ENCODE measurements at places on chromosomes 3 and 15.
A peak's percentile ranks its signal among the peaks of the same experiment; 100 is the strongest.

GRCh38 chr15:46278486-46279090 is 643.8 kb downstream of the SQOR start:
- peak; percentile 44 for DNase-seq
- no peaks in the 10 kb centered on the region for H3K36me3 ChIP-seq
- H3K4me3 ChIP-seq = no peak overlapping the region

DNA sequence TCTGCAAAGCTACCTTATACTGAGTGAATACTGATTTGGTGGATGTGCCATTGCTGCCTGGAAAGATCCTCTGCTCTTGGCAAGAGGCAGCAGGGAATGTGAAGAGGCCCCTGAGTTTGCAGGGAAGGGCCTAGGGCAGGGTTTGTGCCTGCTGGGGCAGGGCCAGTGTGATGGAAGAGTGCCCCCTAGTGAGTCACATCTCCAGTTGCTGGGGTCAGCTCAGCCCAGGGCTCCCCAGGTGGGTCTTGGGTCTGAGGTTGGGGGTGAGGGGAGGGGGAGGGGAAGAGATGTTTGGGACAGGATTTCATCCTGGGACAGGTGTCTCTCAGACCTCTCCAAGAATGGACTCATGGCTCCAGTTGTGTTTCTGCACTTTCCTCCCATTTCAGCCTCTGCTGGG is 4.1 kb upstream of the AMOTL2 start:
- no peak overlapping the region for H3K4me3 ChIP-seq
- peaks cover 25% of the 10 kb centered on the region for H3K4me1 ChIP-seq
- H3K27ac ChIP-seq = no peak overlapping the region
- peak; percentile 22 for DNase-seq
- H3K27me3 ChIP-seq = peaks cover 7% of the 10 kb centered on the region

- DNase-seq = no peak
- H3K4me1 ChIP-seq = no peaks in the 10 kb centered on the region
- no peaks in the 10 kb centered on the region for H3K27me3 ChIP-seq
- no peak overlapping the region for H3K27ac ChIP-seq
- no peaks in the 10 kb centered on the region for H3K36me3 ChIP-seq
- H3K4me3 ChIP-seq = no peak overlapping the region
Observed at GRCh38 chr3:188701485-188701969, 470.2 kb upstream of the TPRG1 start.

DNA sequence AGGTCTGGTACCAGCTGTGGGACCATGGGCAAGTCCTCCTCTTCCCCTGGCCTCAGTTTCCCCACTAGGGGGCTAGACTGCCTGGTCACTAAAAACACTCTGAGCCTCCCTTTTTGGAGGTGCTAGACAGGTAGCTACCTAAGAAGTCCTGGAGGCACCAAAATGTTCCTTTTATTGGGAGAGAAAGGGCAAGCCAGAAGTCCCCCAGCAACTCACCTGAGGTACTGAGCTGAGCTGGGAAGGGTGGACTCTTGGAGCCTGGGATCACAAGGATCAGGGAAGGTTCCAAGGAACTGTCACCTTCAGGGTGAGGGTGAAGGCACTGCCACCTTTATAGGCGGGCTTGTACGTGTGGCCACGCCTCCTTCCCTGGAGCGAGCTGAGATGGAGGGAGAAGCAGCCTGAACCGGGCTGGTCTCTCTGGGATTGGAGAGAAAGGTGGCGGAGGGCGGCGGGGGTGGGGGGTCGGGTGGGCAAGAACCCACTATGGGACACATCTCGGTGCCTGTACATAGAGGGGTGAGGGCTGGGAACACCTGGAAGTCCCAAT is at the start of gene CYP1A1:
TSS of gene CYP1A1 (minus strand) at position 304 of the 550 bp plus-strand sequence. CDS start 2,431 bp downstream, outside the sequence.
- H3K4me3 ChIP-seq = peak within 1 kb of the TSS; percentile 34
- no peak for DNase-seq
- peaks cover 15% of the 10 kb centered on the region for H3K4me1 ChIP-seq
- peaks cover 45% of the 10 kb centered on the region for H3K27me3 ChIP-seq

GRCh38 chr3:114205541-114205940 is 26.7 kb upstream of the DRD3 start:
- DNase-seq = no peak
- H3K27ac ChIP-seq = no peak overlapping the region
- no peaks in the 10 kb centered on the region for H3K27me3 ChIP-seq
- H3K4me1 ChIP-seq = no peaks in the 10 kb centered on the region
- no peaks in the 10 kb centered on the region for H3K36me3 ChIP-seq
- H3K4me3 ChIP-seq = no peak overlapping the region

DNA sequence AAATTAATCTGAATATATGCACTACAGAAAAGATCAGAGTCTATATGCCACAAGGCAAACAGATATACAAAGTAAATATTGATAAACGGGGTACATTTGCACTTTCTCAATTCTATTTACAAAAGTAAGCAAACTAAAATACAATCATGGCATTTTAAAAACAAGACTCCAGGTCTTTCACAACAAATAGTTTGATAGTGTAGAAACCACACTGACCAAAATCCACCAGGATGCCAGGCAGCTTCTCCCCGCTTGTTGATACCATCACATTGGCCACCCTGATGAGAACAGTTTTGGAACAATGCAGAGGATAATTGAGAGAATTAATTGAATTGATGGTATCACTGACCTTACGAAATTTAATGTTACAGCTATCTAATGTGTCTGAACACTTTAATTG is 190.6 kb upstream of the TMCO5A start:
- no peaks in the 10 kb centered on the region for H3K36me3 ChIP-seq
- H3K27ac ChIP-seq = no peak overlapping the region
- H3K4me3 ChIP-seq = no peak overlapping the region
- DNase-seq = no peak

Data from muscle of leg (tissue), 16 donors.